ENCODE measurements at places on chromosomes 2 and 18.

GRCh38 chr2:58932801-58933200 lies 691.7 kb upstream of the FANCL start:
- no peak for DNase-seq

- no peak for DNase-seq
These were observed 72.5 kb downstream of the RTTN start for GRCh38 chr18:70132999-70133398.

GRCh38 chr2:29072971-29073725 lies 1.2 kb downstream of the PCARE start:
- no peak for DNase-seq

DNA sequence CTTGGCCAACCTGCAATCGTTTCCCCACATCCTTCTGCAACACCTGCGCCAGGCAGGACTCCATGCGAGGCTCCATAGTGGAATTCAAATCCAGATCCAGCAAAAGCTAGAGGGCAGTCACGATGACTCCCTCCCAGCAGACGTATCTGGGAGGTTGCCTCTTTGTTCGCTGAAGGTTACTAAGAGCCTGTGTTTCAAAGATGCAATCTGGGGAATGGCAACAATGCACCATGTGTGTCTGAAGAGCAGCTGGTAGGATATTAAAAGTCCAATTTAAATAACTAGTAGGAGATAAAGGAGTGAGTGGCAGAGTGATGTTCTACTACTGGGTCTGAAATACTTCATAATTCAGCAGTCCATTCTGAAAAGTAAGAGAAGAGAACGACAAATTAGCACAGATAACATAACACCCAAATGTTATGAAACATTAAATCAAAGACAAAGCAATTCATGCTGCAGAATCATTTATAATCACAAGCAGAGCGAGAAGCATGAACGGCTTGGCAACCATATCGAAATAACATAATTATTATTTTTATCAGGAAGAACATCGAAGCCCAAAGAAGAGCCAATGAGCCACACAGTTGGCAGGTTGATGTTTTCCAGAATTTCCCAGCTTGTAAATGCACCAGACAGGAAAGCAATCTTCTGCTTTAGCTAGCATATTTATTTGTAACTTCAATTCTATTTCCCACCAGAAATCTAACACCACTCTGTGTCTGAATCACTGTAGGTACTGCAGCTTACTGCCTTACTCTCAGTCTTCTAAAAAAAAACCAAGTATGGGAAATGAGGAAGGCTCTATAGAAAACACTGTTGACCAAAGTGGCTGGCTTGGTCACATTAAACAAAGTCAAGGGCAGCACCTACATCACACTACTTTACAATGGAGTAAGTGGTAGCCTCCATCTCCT lies 43.2 kb downstream of the CLASP1 start:
- DNase-seq: no peak

GRCh38 chr2:50397992-50398765 lies 633.8 kb downstream of the NRXN1 start:
- DNase-seq: no peak

DNA sequence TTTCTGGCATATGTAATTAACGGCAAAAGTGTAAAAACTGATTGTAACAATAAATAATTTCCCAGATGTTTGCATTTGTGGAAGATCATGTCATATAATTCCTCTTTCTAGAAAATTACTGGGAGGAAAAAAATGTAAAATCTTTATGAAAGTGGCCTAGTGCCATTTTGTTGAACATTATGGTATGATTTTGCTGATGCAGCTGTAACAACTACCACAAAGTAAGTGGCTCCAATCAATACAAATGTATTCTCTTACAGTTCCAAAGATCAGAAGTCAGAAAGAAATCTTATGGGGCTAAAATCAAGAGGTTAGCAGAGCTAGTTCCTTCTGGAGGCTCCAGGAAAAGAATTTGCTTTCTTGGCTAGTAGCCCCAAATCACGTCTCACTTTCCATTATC lies 281.4 kb downstream of the CCDC178 start:
- no peak for DNase-seq

GRCh38 chr2:15242936-15243461 lies 318.1 kb downstream of the NBAS start:
- DNase-seq: no peak
